ACHN (cell line): ENCODE measurements at places on chromosomes 7 and 10.

GRCh38 chr10:61899997-61900828 lies 1.3 kb upstream of the ARID5B start:
- peak; percentile 53 for DNase-seq

DNA sequence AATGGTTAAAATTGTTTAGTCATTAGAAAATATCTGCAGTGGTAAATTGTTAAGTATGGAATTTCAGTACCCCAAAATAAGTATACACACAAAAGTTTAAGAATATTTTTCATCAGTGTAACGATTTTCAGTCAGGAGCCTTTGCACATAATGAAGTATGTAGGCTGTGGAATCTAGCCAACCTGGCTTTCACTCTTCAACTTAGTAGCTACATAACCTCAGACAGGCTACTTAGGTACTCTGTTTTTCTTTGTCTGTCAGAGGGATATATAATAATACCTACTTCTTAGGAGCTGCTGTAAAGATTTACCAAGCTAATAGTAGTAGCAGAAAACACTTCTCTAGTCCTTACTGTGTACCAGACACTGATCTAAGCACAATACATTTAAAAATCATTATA lies 137.5 kb downstream of the ZEB1 start:
- DNase-seq: no peak

DNA sequence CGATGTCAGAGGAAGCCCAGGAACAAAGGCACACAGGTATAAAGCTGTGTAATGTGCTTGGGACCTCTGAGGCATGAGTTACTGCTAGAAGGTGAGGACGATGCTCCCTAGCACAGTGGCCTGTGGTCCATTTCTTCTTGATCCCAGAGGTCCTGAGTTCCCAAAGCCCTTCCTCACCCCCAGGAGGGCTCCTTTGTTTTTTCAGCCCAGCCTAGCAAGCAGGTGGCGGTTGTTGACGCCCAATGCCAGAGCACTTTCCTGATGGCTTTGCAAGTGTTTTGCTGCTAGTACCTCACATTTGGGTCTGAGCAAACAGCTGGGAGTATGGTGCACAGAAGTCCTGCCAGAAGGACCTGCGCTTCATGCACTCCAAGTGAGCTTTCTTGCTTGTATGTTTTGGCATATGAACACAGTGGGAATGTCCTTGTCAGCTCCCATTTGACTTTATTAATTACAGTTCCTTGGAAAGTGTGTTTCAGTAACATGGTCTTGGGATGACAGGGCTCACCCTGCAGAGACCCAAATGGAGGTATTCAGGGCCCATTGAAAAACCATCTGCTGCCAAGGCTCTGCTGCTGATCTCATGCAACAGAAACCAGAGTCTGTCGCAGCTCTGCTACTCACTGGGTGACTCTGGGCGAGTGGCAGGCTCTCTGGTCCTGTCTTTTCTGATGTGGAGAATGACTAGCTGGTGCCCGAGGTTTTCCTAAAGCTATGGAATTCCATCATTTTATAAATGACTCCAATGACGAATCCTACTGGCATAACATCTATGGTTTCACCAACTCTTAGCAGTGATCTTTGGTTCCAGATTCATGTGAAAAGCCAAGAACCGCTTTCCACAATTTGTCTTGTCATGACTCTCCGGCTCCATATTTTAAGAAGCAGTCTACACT lies 134.9 kb downstream of the ARID5B start:
- no peak for DNase-seq

- no peak for DNase-seq
Measured at GRCh38 chr10:111590703-111591102, 513.9 kb downstream of the ADRA2A start.

GRCh38 chr10:55158633-55159032 lies 357.6 kb upstream of the PCDH15 start:
- DNase-seq: no peak

- DNase-seq: peak; percentile 26
Measured at GRCh38 chr7:45888185-45888992, at the start of gene IGFBP1. Gene IGFBP1, plus strand, starts transcription at chr7:45888488. Its CDS starts 165 bp downstream, at chr7:45888653.

GRCh38 chr10:15735763-15736162 lies 16.0 kb upstream of the ITGA8 start:
- no peak for DNase-seq

GRCh38 chr7:99897322-99898022 lies 20.6 kb upstream of the OR2AE1 start:
- no peak for DNase-seq

- DNase-seq: peak; percentile 50
Measured at GRCh38 chr7:100896732-100897608, 1.3 kb upstream of the ACHE start.

DNA sequence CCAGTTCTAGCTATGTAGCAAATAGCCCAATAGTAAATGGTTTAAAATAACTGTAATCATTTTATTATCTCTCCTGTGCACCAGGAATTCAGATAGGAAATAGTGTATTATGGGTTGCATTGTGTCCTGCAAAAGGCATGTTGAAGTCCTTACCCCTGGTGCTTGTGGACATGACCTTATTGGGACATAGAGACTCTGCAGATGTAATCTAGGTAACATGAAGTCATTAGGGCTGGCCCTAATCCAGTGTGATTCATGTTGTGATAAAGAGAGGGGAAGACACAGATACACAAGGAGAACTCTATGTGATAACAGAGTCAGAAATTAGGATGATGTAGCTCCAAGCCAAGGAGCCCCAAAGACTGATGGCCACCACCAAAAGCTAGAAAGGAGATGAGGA lies 462.8 kb downstream of the GALNT17 start:
- no peak for DNase-seq

DNA sequence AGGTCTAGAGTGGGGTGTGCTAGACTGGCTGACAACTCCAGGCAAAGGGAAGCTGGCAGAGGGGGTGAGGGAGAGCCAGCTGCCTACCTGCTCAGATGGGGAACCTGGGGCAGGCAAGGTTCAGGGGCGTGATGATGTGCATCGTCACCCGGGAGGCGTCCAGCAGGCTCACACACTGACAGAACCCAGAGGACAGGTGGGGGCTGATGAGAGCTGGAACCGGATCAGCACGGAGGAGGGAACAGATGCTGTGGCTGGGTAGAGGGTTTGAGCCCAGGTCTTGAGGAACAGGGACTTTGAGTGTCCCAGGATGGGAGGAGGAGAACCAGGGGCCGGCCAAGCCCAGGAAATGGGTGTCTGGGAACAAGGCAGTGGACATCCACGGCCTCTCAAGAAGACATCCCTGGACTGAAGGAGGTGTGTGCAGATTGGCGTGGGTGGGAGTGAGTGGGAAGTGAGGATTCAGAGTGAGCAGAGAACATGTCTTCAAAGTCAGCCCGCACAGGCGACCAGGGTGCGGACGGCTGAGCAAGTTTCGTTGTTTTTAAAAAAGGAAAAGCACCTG lies 3.9 kb downstream of the RASGEF1A start:
- DNase-seq: no peak

GRCh38 chr10:87734987-87735827 lies 75.5 kb downstream of the PAPSS2 start:
- DNase-seq: peak; percentile 60

GRCh38 chr10:44716470-44717015 lies 194.6 kb upstream of the TMEM72 start:
- no peak for DNase-seq

DNA sequence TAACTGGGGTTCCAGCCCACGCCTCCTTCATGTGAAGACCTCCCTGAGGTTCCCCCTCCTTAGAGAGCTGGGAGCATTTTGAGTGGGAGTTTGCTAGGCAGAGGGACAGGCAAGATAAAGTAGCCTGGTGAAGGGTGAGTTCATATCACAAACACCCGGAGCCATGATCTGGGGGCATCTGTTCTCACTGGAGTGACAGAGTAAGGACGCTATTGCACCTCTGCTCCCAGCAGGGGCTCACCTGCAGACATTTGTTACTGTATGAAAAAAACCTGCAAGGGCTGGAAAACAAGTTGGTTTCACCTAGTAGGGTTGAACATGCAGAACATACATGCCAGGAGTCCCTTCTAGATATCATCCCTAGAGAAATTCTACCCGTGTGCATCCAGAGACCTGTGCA lies 88.4 kb downstream of the CARD11 start:
- DNase-seq: no peak

DNA sequence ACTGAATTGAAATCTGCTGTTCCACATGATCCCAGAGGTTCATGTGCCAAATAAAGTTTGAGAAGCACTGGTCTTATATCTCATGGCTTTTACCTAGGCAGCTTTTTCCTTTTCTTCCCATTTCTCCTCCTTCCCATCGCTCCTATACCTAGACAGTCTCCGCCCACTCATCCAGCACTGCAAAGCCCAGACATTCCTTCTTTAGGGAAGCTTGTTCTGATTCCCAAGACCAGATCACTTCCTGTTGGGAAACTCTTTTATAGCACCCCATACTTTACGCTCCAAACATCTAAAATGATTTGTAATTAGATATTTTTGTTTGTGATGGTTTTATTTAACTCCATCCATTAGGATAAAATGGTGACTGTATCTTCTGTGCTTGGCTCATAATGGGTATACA lies 75.9 kb downstream of the BMPER start:
- DNase-seq: no peak

- peak; percentile 95 for DNase-seq
Measured at GRCh38 chr7:140517546-140518369, 38.5 kb upstream of the MKRN1 start.

- DNase-seq: no peak
Measured at GRCh38 chr10:15719049-15719898, 448 bp downstream of the ITGA8 start.

DNA sequence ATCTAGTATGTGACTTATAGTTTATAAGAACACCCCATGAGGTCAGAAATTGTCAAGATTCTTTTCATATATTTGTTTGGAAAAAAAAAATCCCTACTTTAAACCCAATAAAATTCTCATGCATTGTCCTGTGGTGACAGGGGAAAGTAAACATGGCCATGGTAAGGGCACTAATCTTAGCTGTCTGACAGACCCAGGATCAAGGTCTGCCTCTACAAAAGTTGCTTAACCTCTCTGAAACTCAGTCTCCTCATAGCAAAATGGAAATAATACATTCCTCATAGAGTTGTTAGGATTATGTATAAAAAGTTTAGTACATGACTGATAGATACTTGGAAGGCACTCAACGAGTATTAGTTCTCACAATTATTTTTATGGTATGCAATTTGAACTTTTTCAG lies 22.3 kb upstream of the AKAP9 start:
- no peak for DNase-seq
